Endothelial cell of umbilical vein (primary cell): ENCODE measurements at places on chromosomes 16 and 17. TPM values are rescaled to one million over a fixed set of nuclear protein-coding genes. Genes with fewer than 3 reads are reported as not detected.

- DNase-seq = peak; percentile 27
These were observed 43.4 kb upstream of the CRHR1 start for GRCh38 chr17:45740553-45741330.

DNA sequence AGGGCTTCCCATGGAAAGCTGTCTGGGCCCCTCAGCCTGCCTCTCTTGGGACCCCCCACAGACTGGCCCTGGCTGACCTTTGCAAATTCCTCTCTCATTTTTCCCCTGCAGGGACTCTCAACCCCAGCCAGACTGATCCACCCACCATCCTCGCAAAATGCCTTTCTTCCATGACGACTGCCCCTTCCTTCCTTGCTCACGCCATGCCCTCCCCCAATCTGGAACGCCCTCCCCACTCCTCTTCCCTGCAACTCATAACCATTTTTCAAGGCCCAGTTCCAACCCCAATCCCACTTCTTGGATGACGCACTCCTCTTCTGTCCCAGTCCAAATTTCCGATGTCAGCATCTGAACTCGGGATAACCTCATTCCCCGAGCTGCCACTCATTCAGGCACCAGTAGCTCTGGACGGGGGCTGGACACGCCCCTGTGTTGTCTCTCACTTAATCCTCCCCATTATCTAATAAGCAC, 1.3 kb upstream of the DNAI2 start:
- DNase-seq = no peak

- peak; percentile 16 for DNase-seq
These were observed at the start of gene MEIOB for GRCh38 chr16:1871974-1872635. Gene MEIOB, minus strand, starts transcription at chr16:1872164. Its CDS starts 3,989 bp downstream, at chr16:1868175.

DNA sequence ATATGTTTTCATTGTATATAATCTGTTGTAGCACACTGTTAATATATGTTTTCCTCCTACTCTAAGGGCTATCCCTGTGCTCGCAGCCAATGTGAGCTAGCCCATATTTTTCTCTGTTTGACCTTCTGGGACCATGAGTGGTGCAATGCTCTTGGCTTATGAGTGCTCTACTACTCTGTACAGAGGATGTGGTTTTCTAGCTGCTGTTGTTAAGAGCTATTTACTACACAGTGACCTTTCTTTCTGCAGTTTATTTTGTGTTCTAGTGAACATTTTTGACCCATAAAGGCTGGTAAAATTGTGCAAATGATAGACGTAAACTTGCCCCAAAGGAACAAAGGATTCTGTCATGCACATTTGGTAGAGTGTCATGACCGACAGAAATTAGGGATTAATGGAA, 84.1 kb upstream of the CPHXL start:
- DNase-seq = no peak

- peak; percentile 27 for DNase-seq
These were observed 191.0 kb downstream of the PRKCA start for GRCh38 chr17:66493283-66494019.

DNA sequence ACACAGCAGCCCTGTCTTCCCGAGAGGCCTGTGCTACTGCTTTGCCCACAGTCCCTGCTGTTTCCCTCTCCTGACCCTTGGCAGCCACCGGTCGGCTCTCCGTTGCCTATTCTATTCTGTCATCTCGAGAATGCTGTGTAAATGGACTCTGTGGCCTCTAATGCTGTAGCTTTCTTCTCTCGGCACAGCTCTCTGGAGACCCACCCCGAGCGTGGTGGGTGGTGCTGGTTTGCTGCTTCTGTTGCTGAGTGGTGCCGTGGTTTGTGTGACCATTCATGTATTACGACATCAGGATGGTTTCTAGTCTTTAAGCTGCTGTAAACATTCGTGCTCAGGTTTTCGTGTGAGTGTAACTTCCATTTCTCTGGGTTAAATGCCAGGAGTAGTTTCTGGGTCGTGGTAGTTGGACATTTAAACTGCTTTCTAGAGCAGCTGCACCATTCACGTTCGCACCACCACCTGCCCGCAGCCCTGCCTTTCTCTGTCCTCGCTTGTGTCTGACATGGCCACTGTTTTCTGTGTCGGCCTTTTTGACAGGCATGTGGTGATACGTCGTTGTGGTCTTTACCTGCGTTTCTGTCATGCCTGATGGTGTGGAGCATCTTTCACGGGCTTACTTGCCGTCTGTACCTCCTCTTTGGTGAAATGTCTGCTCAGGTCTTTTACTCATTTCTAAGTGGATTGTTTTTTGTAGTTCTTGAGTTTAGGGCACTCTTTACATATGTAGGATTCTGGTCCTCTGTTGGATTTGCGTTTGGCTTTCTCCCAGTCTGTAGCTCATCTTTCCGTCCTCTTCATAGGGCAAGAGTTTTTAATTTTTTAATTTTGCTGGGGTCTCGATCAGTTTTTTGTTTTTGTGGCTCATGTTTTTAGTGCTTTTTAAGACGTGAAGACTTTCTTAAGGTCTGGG, 47.7 kb upstream of the ZNF750 start:
- no peak for DNase-seq

DNA sequence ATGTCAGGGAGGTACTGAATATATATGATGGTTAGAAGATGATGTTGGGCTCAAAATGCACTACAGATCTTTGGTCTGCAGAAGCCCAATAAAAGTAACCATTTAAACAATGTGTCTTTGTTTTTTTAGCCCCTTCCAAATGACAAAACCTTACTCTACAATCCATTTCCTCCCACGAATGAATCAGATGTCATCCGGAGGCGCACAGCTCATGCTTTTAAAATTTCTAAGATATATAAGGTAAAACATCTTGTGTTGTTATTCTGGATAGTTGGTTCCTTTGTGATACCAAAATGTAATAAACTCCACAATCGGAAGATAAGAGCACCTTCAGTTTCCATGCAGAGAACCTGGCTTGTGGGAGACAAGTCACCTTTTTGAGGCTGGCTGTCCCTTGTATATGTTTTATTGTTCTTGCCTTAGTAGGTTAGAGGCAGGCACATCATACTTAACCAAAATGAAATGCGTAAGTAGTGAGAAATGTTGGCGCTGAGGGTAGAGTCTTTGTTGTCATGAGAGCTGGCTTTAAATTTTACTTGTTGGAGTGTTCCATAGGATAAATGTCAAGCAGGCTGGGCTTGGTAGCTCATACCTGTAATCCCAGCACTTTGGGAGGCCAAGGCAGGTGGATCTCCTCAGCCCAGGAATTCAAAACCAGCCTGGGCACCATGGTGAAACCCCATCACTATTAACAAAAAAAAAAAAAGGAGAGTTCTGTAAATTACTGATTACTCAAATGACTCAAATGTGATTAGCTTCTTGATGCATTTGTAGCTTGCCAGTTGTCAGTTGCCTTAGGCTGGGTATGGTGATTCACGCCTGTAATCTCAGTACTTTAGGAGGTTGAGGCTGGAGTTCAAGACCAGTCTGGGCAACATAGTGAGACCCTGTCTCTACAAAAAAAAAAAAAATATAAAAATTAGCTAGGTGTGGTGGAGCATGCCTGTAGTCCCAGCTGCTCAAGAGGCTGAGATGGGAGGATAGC, 19.7 kb upstream of the SNTB2 start:
- DNase-seq = peak; percentile 66

DNA sequence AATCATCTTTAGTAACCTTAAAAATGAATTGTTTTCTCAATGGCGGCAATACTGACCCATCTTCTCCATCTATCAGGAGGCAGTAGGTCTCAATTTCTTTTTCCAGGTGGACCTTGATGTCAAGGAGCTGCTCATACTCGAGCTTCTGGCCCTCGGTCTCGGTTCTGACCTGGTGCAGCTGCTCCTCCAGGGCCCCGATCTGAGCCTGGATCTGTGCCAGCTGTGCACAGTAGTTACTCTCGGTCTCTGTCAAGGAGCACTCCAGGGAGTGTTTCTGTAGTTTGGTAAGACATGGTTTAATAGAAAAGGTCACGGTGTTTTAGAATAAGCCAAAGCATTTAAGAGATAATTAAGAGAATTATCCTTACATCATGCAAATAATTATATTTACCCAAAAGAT, 4.9 kb downstream of the KRT27 start:
- DNase-seq = no peak

DNA sequence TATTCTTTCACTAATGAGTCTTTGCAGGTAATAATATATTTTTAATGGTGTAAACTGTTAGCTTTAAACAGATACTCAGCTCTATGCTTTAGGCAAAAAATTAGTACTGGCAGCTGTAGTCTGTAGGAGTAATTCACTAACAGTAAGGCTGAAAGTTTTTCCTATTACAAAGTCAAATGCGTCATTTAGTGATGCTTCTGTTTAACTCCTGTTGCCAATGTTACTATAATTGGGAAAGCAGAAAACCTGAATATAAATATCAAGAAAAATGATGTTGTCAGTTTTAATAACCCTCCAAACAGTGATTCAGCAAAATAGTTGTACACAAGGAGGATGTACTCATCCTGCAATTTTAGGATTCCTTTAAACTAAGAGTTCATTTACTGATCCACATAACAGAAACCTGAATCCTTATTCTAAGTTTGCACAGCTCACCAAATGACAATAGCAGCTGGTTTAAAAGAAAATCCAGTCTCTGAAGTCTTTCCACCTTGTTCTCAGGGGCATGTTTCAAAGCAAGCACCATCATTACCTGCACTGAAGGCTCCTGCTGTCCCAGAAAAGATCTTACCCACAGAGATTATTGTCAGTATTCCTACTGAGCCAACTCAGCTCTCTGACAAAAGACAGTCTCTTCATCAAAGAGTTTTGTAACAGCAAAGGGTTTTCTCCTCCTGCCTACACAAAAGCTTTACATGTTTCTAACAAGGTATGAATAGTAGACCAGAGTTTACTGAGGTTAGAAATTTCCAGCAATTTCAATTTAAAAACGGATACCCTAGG, 4.2 kb downstream of the CDR2 start:
- peak; percentile 42 for DNase-seq

GRCh38 chr17:64042700-64043485, 22.5 kb upstream of the ICAM2 start:
- DNase-seq = peak; percentile 11

DNA sequence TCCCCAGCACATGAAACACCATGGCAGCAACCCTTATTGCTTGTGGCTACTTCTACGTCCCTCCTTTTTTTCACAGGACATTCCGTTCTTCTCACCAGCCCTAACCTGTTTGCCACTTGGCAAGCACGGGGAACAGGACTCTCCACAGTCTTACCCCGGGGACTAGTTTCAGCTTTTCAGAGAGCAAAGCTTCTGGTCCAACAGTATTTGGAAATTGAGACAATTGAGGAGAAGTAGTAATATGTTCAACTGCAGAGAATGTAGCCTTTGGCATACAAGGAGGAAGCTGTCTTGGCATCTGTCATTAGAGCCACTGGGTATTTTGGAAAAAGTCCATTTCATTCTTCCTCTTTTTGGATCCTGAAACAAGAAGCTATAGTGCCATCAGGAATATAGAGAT, 65.7 kb downstream of the MAP2K6 start:
- peak; percentile 41 for DNase-seq

DNA sequence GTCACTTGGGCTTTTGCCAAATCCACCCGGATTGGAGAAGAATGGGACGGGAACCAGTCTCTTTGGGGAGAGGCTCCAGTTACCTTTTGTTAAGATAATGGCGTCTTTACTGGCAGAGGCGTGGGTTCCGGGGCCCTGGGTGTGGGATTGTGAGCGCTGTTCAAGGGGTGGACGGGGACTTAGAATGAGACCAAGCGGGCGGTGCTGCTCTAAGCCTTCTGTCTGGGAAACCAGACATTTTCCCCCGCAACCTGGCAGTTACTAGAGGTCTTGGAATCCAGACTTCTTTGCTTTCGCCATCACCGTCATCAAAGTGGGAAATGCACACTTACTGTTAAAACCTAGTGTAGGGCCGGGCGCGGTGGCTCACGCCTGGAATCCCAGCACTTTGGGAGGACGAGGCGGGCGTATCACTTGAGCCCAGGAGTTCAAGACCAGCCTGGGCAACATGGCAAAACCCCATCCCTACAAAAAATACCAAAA, 706 bp downstream of the TEN1 start:
- DNase-seq = no peak

GRCh38 chr17:14513835-14514234, 213.0 kb downstream of the HS3ST3B1 start:
- no peak for DNase-seq

GRCh38 chr16:970386-970765, 408 bp downstream of the LMF1 start:
- no peak for DNase-seq

DNA sequence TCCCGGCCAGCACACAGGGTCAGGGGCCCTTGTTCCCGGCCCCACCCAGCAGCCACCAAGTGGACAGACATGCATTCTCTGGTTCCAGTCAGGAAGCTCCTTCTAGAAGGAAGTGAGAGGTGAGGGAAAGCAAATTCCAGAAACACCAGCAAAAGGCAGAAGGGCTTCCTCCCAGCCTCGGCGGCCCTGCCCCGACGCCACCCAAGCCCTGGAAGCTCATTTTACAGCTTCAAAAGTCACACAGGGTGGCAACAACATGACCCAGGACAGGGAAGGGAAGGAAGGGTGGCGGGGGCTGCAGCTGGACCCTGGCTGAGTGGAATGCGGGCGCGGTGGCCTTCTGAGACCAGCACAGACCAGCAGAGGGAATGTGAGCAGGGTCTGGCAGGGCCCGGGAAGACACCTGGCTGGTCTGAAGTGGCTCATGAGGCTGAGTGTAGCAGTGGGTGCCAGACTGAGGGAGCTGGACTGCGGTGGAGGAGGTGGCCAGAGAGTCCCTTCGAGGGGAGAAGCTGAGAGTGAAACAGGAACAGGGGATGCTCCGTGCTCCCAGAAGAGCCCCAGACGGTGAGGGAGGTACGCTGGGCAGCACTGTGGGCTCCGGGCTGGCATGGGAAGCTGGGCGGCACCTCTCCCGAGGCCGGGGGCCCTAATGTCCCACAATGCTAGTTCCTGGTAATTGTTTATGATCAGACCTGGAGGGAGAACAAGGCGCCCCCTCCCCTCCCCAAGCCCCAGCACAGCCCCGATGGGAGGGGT, 1.9 kb upstream of the UNC13D start:
- DNase-seq = peak; percentile 45

- no peak for DNase-seq
These were observed 45.1 kb downstream of the SF3B3 start for GRCh38 chr16:70568601-70569237.

DNA sequence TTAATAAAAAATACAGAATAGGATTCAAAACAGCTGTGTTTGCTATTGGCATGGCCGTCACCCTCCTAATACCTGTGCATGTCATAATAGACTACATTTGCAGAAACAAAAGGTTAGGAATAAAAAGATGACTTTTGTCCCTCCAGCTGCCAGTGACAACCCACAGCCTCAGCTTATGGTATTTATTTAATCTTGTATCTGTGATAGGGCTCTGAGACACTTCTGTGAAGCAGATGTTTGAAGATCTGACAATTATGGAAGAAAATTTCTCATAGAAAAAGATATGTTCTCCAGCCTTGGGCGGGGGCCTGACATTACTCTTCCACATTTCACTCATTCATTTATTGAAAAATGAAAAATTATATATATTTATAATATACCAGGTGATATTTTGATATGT, 62.2 kb downstream of the PITPNC1 start:
- no peak for DNase-seq

GRCh38 chr16:9177861-9178260, 86.4 kb downstream of the HAPSTR1 start:
- no peak for DNase-seq

Gene ZP2
- total RNA-seq = not detected in 2 replicates

Gene ZFHX3
- total RNA-seq = 17.7 and 18.8 TPM in 2 replicates

Gene CES5A
- not detected in 2 replicates for total RNA-seq

Gene SLC38A8
- total RNA-seq = not detected in 2 replicates

Gene KRTAP1-3
- not detected in 2 replicates for total RNA-seq

Gene CLEC3A
- not detected in 2 replicates for total RNA-seq

Gene CARD14
- not detected in 2 replicates for total RNA-seq

Gene OR1A1
- total RNA-seq = not detected in 2 replicates

Gene SPHK1
- 70.7 and 85.6 TPM in 2 replicates for total RNA-seq

Gene KRTAP3-1
- total RNA-seq = not detected in 2 replicates

Gene MARVELD3
- not detected in 2 replicates for total RNA-seq
